Activated CD4-positive, alpha-beta T cell treated with anti-CD3 and anti-CD28 coated beads, Interleukin-2, amount 10 ng/mL, durations not matched to agents 24 days and 14 days (primary cell): ENCODE measurements at places on chromosomes 12 and 14. TPM values are rescaled to one million over a fixed set of nuclear protein-coding genes. Genes with fewer than 3 reads are reported as not detected.

The PPFIA2 gene
- not detected in 2 replicates for total RNA-seq

The KRT76 gene
- total RNA-seq = not detected in 2 replicates

The CLEC1B gene
- total RNA-seq = not detected in 2 replicates

The SLC38A4 gene
- total RNA-seq = not detected in 2 replicates

The GALNT16 gene
- total RNA-seq = 0.05 TPM in 1 of 2 replicates, not detected in the other

The APOLD1 gene
- 4.1 and 5.2 TPM in 2 replicates for total RNA-seq

The LMNTD1 gene
- total RNA-seq = not detected in 2 replicates

The PKP2 gene
- total RNA-seq = not detected in 2 replicates

The BBOF1 gene
- total RNA-seq = 0.57 and 0.72 TPM in 2 replicates

The MGP gene
- total RNA-seq = not detected in 2 replicates

The DACT1 gene
- total RNA-seq = 3.3 and 3.8 TPM in 2 replicates

The INHBC gene
- total RNA-seq = 0.12 TPM in 1 of 2 replicates, not detected in the other

The B4GALNT1 gene
- 4.6 and 5.7 TPM in 2 replicates for total RNA-seq

The SMCO2 gene
- 1.1 and 1.4 TPM in 2 replicates for total RNA-seq

The ADCY6 gene
- 0.14 and 0.73 TPM in 2 replicates for total RNA-seq

The GDF3 gene
- total RNA-seq = not detected in 2 replicates

The PTGER2 gene
- total RNA-seq = 66.7 and 69.9 TPM in 2 replicates

The KIF26A gene
- 0.24 and 0.26 TPM in 2 replicates for total RNA-seq

The KRT2 gene
- total RNA-seq = not detected in 2 replicates

The IFNG-AS1 gene
- not detected in 2 replicates for total RNA-seq

The KRT6C gene
- not detected in 2 replicates for total RNA-seq

The CATSPERB gene
- 0.30 and 1.5 TPM in 2 replicates for total RNA-seq

The ST8SIA1 gene
- 0.21 and 0.28 TPM in 2 replicates for total RNA-seq

The DCN gene
- total RNA-seq = not detected in 2 replicates

The LRRC74A gene
- not detected in 2 replicates for total RNA-seq

The KLRC1 gene
- not detected in 2 replicates for total RNA-seq

The SIX6 gene
- total RNA-seq = not detected in 2 replicates

The C12orf60 gene
- 2.2 and 3.0 TPM in 2 replicates for total RNA-seq

The TSPAN8 gene
- not detected in 2 replicates for total RNA-seq

The GARIN6 gene
- not detected in 2 replicates for total RNA-seq

The NANOG gene
- not detected in 2 replicates for total RNA-seq

The RHOJ gene
- total RNA-seq = not detected in 2 replicates

The DUSP6 gene
- 95.5 and 96.7 TPM in 2 replicates for total RNA-seq

The ARF6 gene
- 154 and 160 TPM in 2 replicates for total RNA-seq

The NGB gene
- total RNA-seq = not detected in 2 replicates

The CRIP1 gene
- 99.3 and 110 TPM in 2 replicates for total RNA-seq

The GLIPR1 gene
- 4.3 and 5.3 TPM in 2 replicates for total RNA-seq

The PDE3A gene
- not detected in 2 replicates for total RNA-seq

The KITLG gene
- total RNA-seq = 0.09 and 0.30 TPM in 2 replicates

The GNS gene
- 19.9 and 20.5 TPM in 2 replicates for total RNA-seq

The ABCC9 gene
- total RNA-seq = 0.02 TPM in 1 of 2 replicates, not detected in the other

The IL23A gene
- total RNA-seq = 36.0 and 36.9 TPM in 2 replicates

The TEX52 gene
- 0.17 TPM in 1 of 2 replicates, not detected in the other for total RNA-seq

The IL26 gene
- 6.9 and 7.7 TPM in 2 replicates for total RNA-seq

The PROX2 gene
- total RNA-seq = not detected in 2 replicates

The THTPA gene
- total RNA-seq = 14.5 and 16.7 TPM in 2 replicates

The CCDC59 gene
- total RNA-seq = 101 and 102 TPM in 2 replicates

The STXBP6 gene
- not detected in 2 replicates for total RNA-seq

The KIF21A gene
- 28.1 and 29.5 TPM in 2 replicates for total RNA-seq

The FOXG1 gene
- not detected in 2 replicates for total RNA-seq

The FAM222A gene
- total RNA-seq = 1.3 and 1.5 TPM in 2 replicates

The PLBD1 gene
- not detected in 2 replicates for total RNA-seq

The FAM181A gene
- not detected in 2 replicates for total RNA-seq

The ASCL1 gene
- 0.07 TPM in 1 of 2 replicates, not detected in the other for total RNA-seq

The DDX47 gene
- total RNA-seq = 123 and 133 TPM in 2 replicates

The FRMD6 gene
- total RNA-seq = 5.5 and 7.4 TPM in 2 replicates

The KCNH5 gene
- total RNA-seq = not detected in 2 replicates

The SERPINA12 gene
- not detected in 2 replicates for total RNA-seq
